Kasumi-1 (cell line): ENCODE measurements at places on chromosomes 4 and X.

DNA sequence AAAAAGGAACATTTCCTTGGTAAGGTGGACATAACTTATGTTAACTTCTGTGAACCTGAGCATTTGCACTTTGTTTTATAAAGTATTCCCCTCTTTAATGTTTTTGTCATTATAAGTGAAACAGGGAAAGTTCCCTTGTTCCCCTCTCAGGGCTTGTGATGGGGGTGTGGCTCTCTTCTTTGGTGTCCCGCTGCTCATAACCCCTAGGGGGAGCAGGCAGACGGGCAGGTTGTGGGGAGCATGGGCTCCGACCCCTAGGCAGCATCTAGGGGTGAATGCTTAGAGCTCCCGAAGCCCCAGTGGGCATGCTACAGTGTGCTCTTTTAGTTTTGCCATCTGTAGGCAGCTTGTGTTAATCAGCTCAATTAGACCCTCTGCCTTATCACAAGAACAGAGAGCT lies 200.4 kb downstream of the DACH2 start:
- DNase-seq, result no peak

GRCh38 chr4:159777689-159778088 lies 674.8 kb downstream of the RAPGEF2 start:
- DNase-seq, result no peak

DNA sequence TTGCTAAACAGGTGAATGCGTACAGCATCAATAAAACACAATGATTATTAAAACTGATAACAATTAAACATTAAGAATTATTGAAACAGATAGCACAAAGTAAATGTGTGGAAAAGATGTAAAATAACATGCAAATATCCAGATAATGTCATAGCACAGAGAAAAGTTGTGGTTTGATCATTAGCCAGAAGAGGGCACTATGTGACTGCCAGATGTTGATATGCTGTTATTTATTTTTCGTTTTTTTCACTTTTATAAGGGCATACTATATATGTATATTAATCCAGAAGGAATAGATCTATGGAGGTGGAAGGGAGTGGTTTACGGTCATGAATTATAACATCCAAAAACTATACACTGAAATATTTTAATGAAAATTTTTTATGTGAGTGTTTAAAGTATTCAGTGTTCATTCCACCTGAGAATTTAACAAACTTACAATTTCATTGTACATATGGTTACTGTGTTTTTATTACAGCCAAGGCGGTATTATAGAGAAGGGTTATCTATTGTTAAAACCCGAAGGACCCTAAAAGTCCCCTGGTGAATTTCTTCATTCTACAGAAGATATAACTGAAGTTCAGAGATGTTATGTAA lies 211.9 kb upstream of the UGT8 start:
- peak; percentile 42 for DNase-seq

GRCh38 chr4:127829014-127829413 lies 46.9 kb downstream of the HSPA4L start:
- DNase-seq, result no peak

GRCh38 chrX:69282893-69283690 lies 117.8 kb upstream of the PJA1 start:
- no peak for DNase-seq

- no peak for DNase-seq
Measured at GRCh38 chr4:75948822-75949444, 8.1 kb upstream of the NAAA start.
